ENCODE measurements at places on chromosomes 13 and 19.
A peak's percentile ranks its signal among the peaks of the same experiment; 100 is the strongest.

GRCh38 chr13:113145496-113145895 is 13.0 kb upstream of the PROZ start:
- DNase-seq: peak; percentile 82

DNA sequence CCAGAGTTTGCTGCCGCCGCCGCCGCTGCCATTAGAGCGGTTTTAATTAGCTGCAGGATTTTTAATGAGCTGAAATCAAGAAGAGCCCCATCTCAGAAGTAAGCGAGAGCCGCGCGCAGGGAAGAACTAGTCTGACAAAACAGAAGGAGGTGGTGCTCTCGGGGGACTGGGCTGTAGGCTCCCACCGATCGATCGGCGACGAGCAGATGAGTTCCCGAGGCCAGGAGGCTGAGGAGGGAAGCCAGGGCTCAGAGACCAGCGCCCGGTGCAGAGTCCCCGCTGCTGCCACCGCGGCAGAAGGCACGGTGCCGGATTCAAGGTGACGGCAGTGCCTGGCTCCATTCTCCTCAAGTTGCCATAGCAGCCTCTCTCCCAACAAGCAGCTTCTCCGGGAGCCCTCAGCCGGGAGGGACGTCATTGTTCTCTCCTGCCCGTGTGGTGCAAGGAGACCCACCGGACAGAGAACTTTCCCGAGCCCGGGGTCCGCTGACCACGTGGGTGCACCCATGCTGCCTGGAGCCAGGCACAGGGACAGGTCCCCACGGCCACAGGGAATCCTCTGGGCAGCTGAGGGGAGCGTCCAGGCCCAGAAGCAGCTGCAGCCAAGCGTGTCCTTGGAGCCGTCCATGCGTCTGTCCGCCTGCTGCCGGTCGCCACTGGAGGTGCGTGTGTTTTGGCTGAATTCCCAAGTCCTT is 62.9 kb downstream of the CHST8 start:
- no peak for DNase-seq

- no peak for DNase-seq
Observed at GRCh38 chr13:103282571-103283450, 216.6 kb upstream of the SLC10A2 start.

- no peak for DNase-seq
Observed at GRCh38 chr19:7833225-7834099, 3.4 kb downstream of the EVI5L start.

- DNase-seq: no peak
Observed at GRCh38 chr13:110068176-110068473, 238.8 kb downstream of the COL4A1 start.

DNA sequence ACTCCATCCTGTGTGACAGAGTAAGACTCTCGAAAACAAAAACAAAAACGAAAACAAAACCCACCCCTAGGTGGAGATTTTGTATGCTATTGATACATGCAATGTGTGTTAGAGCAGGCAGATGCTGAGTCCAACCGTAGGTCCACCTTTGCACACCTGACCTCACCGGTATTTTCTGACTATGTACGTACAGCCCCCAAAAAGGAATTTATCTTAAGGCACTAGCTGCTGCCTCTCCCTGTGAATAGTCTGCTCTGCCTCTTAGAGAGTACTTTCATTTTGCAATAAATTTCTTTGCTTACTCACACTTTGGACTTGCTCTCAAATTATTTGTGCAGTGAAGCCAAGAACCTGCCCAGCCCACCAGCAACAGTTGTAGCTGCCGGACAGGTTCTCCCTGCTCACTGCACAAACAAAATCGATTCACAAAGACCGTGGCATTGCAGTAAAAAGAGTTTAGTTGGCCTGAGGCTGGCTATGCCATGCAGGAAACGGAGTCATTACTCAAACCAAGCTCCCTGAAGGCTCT is 8.2 kb upstream of the ZNF77 start:
- DNase-seq: no peak

DNA sequence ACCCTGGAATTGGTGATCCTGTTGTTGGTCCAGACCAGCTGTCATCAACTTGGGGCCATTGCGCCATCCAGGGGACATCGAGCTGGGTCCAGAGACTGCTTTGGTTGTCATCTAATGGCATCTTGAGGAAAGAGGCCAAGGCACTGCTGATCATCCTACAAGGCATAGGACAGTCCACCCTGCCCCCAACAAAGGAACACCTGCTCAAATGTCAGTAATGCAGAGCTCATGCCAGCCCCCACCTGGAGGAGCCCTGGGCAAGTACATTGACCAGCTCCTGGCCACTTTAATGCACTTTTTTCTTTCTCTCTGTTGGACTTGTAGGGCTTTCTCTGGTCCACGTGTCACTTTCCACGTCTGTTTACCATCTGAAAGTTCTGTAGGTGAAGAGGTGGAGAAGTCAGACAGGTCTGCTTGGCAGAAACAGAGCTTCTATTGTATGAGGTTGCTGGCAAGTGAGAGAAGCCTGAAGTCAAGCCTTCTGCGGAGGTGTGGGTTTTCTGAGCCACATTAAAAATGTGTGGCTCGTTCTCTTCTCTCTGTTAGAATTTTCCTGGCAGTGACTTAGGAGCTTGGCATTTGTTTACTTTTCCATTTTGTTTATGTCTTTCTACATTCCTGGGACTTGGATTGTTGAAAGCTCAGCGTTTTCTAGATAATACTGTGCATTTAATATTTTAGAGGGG is 124.0 kb upstream of the RNF113B start:
- DNase-seq: no peak

- peak; percentile 13 for DNase-seq
Observed at GRCh38 chr19:16829822-16830289, 658 bp downstream of the SIN3B start.

GRCh38 chr13:53310786-53311185 is 282.2 kb downstream of the OLFM4 start:
- no peak for DNase-seq

DNA sequence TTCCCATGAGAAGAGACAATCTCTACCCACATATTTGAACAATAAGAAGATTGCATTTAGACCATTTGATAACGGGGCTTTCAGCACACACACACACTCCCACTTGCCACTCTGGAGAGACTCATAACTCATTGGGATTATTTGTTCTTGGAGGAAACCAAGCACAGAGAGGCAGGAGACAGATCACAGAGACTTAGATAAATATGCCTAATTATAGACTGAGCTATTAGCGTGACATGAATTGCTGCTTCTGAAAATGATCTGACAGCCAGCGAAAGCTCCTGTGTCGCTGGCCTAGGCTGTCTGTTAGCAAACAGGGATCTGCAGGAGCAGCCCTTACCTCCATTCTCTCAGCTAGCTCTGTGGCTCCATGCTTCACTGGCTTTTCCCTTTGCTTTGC is 111.4 kb downstream of the CCNA1 start:
- no peak for DNase-seq

GRCh38 chr19:47363758-47364531 is 14.8 kb downstream of the DHX34 start:
- DNase-seq: no peak

GRCh38 chr19:54023191-54023590 is 31.8 kb downstream of the CACNG6 start:
- no peak for DNase-seq

- peak; percentile 78 for DNase-seq
Observed at GRCh38 chr19:17402982-17403855, 2.2 kb downstream of the BST2 start.

- no peak for DNase-seq
Observed at GRCh38 chr13:113322043-113322461, 25.0 kb downstream of the LAMP1 start.

- no peak for DNase-seq
Observed at GRCh38 chr13:112120031-112120373, 53.1 kb downstream of the SOX1 start.

GRCh38 chr19:30374865-30375552 is 2.8 kb downstream of the ZNF536 start:
- no peak for DNase-seq

DNA sequence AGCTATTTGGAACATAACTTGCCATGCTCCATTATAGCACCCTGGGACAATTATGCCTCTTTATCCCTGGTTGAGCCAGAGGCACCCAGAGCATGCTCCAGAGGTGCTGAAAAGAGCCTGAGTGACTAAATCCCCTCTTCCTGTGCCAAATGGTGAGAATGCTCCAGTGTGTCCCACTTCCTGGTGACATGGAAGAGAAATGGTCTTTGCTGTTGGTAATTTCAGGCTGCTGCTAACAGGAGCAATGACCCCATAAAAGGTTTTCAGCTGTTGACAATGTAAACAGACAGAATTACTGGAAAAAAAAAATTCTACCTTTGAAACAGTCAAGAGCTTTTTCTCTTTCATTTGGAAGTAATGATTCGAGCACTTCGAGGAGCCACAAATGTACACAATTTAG is 341.8 kb downstream of the FGF9 start:
- no peak for DNase-seq

DNA sequence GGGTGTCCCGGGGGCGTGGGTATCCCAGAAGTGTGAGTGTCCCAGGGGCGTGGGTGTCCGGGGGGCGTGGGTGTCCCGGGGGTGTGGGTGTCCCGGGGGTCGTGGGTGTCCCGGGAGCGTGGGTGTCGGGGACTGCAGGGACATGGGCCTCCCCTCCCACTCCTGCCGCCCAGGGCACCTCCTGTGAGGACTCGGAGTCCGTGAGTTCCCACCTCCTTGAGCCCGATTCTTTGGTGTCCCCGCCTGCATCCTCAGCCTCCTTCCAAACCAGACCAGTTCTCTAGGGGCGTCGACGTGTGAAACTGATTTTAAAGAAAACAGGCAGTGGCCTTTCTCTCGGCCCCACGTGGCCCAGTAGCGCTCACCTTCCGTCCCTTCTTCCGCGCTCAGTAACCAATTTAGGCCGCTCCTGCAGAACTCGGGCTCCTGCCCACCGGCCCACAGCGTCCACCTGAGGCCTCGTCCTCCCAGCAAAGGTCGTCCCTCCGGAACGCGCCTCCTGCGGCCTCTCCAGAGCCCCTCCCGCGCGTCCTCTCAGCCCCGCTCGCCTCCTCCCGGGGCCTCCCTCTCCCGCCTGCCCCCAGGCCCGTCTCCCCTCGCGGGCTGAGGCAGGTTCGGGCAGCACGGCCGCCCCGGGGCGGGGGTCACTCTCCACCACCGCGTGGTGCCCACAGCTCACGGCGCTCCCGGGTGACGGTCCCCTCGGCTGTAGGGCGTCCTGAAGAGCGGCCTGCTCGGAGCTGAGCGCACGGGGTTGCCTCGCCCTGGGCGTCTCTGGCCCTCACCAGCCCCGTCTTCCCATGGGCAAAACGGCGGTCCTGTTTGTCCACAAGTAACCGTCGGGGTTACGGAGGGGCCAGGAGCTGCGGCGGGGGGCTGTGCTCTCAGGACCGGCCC is 3.8 kb downstream of the F7 start:
- DNase-seq: peak; percentile 37

- DNase-seq: no peak
Observed at GRCh38 chr13:32135056-32135390, 103.4 kb downstream of the FRY start.
